ENCODE measurements at places on chromosomes 12 and 14.

DNA sequence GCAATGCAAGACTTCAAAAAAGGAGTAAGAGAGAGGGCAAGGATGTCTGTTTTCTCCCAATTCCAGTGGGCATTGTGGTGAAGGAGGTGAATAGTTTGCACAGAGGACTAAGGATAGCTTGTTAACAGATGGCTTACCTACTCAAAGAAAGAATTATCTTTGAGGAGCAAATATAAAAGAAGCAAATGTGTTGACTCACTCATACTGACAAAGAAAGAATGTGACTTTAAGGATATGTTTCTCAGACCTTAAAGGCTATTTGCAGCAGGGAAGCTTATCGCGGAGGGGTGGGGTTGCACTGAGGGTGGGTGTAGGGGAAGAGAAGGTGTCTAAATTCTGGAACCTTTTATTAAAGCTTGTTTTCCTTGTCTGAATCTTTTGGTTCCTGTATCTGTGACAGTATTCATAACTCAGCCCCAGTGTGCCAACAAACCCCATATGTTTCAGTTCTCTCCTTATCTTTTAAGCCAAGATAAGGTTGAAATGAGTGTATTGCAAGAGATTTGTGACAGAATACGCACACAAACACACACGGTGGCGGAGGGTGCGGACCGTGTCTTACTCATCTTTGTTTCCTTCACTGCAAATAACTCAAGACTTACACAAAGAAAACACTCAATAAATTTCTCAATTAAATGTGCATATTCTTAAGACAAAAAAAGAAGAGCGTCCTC is 146.4 kb upstream of the ARID2 start:
- DNase-seq: no peak

- DNase-seq: no peak
Observed at GRCh38 chr12:52434760-52435530, 774 bp upstream of the KRT75 start.

- DNase-seq: peak; percentile 60
Observed at GRCh38 chr12:52148464-52149181, 43.2 kb downstream of the KRT80 start.

GRCh38 chr14:99117671-99118045 is 154.3 kb downstream of the BCL11B start:
- no peak for DNase-seq

- DNase-seq: no peak
Observed at GRCh38 chr14:73261520-73262426, 24.5 kb downstream of the PAPLN start.

DNA sequence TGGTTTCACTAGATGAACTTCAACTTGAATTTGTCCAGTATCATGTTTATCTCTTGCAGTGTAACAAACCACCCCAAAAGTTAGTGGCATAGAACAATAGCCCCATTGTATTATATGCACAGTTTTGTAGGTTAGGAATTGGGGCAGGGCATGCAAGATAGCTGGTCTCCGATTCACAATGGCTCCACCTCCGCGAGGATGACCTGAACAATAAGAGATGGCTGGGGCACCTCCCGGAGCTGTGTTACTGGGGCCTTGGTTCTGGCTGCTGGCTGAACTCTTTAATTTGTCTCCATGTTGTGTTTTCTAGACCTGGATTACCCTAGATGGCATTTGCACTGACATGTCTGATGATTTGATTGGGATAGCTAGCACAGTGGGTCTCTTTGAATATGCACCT is 20.4 kb upstream of the VRK1 start:
- DNase-seq: no peak

DNA sequence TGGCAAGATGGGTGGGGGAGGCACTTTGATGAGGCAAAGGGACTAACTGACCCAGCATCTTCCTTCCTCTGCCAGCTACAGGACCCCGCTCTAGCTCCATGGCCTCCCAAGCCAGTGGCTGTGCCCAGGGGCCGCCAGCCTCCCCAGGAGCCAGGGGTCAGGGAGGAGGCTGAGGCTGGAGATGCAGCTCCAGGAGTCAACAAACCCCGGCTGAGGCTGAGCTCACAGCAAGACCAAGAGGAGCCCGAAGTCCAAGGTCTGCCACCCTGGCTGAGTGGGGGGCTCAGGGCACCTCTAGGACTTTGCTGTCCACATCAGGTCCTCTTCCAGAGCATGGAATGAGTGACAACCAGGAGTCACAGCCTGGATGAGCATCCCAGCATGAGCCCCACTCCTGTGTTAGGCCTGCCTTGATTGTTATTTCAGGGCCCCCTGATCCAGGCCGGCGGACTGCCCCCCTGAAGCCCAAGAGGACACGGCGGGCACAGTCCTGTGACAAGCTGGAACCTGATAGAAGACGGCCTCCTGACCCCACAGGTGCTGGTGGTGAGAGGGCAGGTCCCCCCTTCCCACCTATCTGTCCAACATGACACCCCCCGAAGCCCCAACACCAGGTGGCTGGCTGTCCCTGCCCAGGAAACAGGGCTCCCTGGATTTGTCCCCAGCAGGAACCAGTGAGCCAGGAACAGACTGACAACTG is 2.5 kb upstream of the CPNE6 start:
- DNase-seq: no peak
